Germinal center (tissue), 1 donor: ENCODE measurements at places on chromosomes 1 and 21.

GRCh38 chr1:104248385-104248784 is 498.7 kb downstream of the AMY1C start:
- no peak for DNase-seq

- DNase-seq = peak; percentile 75
Measured at GRCh38 chr1:111139324-111139955, 453 bp downstream of the DRAM2 start.

- DNase-seq = peak; percentile 72
Measured at GRCh38 chr1:117674521-117675400, 68.9 kb downstream of the TENT5C start.

GRCh38 chr1:26070296-26070962 is 3.0 kb upstream of the TRIM63 start:
- DNase-seq = no peak

GRCh38 chr1:161973924-161974845 is 49.5 kb downstream of the OLFML2B start:
- DNase-seq = no peak

- DNase-seq = no peak
Measured at GRCh38 chr1:167345386-167345733, 124.7 kb downstream of the POU2F1 start.

- DNase-seq = no peak
Measured at GRCh38 chr1:117605164-117605773, 579 bp upstream of the TENT5C start.

- DNase-seq = no peak
Measured at GRCh38 chr1:239483391-239483790, 97.0 kb downstream of the CHRM3 start.

DNA sequence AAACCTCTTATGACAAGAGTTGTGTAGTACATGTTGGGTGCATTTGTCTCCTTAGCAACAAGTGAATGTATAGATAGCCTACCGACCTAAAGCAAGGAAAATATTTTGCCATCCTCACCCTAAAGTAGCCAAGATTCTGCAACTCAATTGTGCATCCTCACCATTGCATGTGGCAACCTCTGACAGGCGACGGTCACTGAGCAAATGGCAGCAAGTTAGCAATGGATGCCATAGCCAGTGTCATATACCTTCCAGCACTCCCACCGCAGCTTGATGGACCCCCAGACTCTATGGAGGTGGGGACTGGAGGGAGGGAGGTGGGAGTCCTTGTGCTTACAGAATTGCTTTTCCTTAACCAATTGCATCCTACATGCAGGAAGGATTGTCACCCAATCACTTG is 17.0 kb downstream of the PROX1 start:
- DNase-seq = no peak

DNA sequence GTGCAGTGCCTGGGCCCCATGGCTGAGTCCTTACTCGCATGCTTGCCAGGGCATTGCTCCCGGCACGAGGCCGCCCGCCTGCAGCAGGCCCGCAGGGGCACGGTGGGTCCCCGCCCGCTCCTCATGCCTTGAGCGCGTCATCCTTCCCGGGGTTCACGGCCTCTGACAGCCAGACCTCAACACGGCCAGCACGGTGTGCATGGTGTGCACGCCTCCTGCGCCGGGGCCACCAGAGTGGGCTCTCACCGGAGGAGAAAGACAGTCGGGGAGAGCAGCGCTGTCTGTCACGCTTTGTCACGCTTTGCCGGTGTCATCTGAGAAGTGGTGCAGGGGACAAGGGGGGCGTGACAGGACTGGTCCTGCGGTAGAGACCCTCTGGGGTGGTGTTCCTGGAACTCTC is 11.9 kb upstream of the COL18A1 start:
- DNase-seq = no peak

- DNase-seq = peak; percentile 66
Measured at GRCh38 chr1:34786521-34787325, 5.7 kb downstream of the GJB3 start.

DNA sequence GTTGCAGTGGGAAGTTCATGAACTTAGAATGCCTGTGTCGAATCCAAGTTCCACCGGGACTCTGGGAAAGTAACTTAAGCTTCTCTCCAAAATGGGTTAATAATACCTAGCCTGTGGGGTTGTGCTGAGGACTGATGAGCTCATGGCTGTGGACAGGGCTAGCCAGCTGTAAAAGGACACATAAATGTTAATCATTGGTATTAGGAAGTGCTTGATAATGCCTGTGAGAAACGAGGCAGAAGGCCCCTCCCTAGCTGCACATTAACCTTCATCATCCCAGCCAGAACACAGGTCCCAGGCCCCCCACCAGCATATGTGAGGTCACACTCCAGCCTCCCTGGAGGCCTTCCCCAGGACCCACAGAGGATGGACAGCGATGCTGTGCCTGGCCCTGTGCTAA is 789 bp upstream of the GJB4 start:
- DNase-seq = no peak

DNA sequence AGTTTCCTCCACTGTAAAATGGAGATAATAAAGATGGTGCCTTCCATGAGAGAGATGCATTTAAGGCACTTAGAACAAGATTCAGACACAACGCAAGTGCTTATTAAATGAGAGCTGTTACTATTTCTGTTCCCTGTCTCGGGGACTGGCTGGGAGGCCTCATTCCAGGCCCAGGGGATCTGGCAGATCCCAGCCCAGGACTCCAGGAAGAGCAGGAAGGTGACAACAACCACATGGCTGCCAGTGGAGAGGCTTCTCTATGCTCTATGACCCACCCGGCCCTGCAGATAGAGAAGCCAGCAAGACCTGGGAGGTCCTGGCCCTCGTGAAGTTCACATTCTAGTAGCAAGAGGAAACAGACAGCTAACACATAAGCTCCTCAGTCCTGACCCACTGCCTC is 175.5 kb downstream of the ACTL8 start:
- DNase-seq = no peak

- DNase-seq = peak; percentile 31
Measured at GRCh38 chr1:158246650-158247049, 7.6 kb upstream of the CD1A start.

- no peak for DNase-seq
Measured at GRCh38 chr1:33384040-33384812, 46.7 kb downstream of the PHC2 start.

- DNase-seq = no peak
Measured at GRCh38 chr1:94560333-94560732, 18.8 kb upstream of the F3 start.

DNA sequence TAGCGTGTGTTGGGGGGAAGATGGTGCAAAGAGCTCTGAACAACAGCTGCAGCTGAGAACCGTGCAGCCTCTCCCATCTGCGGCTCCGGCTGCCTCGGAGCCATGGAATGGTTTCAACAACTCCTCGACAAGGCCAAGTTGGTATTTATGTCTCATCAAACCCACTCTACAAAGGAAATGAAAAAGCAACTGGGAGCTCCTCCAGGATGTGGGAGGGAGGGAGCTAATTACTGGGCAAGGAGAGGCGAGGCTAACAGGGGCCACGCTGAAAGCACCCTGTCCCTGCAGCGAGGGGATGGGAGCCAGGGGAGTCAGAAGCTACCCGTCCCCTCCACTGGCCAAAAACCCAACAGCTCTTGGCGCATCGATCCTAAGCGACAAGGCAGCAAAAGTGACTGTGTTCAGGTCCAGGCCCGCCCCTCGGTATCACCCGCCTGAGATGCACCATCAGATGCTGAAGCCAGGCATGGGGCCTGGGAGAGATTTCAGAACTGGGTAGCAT is 63.1 kb downstream of the ACOT7 start:
- no peak for DNase-seq

DNA sequence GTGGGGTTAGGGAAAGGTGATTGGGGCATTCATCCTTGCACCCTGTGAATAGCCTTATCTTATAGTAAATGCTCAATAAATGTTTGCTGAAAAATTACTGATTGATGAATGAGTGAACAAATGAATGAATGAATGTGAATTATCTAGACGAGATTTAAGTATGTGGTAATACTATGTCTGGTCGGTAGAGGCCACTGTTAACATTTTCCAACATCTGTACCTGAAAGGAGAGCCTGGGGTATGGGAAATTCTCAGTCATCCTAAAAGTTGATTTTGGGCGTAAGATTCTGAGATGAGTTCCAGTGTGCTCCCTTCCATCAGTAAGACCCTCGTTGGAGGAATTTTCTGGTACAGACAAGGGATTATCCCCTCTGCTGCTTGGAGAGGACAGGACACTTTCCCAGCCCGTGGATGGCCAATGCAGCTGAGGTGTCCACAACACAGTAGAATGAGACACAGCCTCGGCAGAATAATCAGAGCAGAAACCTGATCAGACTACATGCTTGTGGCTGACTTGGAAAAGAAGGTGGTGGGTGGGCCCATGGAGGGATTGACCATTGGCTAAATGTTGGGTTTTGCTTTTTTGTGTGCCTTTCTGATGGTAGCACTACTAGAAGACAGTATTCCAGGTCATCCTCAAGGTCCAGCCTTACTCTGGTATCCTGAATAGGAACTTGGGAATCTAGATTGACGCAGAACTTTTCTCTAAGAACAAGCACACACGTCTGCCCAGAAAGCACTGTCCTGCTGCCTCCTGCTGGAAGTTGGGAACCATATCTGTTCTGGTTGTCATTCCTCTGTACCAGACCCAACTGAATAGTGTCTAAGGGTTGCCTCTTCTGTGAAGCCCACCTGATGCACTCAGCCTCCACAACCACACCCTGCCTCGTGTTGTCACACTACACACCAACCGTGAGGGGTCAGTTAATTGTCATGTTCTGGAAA is 262.0 kb downstream of the TNR start:
- DNase-seq = peak; percentile 10

DNA sequence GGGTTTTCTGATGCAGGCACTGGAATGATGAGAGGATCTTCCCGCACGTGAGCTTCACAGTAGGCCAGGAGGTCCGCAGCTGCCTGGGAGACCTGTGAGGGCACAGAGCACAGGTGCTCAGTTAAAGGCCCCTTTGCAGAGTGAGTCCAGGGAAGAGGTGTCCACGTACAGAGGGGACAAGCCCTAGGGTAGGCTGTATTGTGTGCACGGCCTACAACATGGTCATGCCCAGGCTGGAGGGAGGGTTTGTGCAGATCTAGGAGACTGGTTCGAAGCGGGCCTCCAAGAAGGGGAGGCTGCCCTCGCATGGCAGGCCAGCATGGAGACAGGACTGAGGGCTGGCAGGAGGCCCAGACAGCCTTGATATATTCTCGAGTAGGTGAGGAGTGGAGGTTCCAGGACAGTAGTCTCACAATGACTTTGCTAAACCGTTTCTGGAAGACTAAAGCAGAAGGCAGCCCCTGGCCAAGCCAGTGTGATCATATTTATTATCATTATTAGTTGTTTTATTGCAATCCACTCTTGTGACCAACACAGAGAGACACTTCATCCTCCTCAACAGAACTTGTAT is 48.0 kb upstream of the B3GALNT2 start:
- no peak for DNase-seq

DNA sequence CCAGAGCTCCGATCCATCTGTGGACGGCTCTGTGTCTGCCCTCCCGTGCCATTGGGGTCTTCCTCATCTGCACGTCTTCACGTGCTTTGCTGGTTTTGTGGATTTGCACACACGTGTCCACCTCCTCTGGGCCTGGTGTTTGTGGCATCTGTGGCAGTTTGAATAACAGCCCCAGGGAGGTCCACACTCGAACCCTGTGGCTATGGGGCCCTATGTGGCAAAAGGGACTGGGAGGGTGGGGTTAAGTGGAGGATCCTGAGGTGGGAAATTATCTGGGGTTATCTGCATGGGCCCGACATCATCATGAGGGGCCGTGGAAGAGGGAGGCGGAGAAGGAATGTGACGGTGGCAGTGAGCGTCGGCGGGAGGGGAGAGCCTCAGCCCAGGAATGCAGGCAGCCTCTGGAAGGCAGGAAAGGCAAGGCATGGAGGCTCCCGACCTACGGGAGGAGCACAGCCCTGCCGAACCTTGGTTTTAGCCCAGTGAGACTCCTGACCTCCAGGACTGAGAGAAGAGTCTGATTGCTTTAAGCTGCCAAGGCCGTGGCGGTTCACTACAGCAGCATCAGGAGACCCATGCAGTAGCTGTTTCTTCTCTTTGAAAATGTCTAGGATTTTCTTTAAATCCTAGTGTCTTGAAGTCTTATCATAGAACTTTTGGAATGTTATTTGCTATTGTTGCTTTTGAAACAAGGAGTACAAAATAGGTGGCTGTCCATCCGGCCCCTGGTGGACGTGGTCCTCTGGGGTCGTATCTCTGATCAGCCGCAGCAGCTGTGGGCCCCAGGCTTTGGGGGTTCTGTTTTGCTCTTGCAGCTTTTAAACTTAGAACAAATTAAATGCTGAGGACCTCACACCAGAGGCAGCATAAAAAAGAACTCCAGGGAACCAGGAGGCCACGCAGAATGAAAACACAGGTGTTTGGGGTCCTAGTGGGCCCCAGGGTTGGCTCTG is 40.0 kb upstream of the LRRC3 start:
- no peak for DNase-seq

- no peak for DNase-seq
Measured at GRCh38 chr21:25691976-25692375, 42.7 kb downstream of the ATP5PF start.

DNA sequence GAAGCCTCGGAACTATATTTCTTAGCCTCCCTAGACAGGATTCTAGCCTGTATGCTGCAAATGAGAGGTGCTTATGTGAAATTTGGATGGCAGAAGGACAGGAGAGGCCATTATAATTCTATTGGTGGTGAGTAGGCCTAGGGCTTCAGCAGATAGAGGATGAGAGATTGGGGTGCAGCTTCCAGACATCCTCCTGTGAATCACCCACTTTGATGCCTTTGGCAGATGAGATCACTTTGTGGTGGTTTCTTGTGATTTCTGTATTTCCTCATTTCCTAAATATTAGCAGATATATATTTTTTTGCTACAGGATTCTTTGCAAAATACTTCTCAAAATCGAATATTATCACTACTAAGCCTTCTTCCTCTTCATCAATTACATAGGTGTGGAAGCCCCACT is 37.3 kb downstream of the MFSD2A start:
- no peak for DNase-seq

DNA sequence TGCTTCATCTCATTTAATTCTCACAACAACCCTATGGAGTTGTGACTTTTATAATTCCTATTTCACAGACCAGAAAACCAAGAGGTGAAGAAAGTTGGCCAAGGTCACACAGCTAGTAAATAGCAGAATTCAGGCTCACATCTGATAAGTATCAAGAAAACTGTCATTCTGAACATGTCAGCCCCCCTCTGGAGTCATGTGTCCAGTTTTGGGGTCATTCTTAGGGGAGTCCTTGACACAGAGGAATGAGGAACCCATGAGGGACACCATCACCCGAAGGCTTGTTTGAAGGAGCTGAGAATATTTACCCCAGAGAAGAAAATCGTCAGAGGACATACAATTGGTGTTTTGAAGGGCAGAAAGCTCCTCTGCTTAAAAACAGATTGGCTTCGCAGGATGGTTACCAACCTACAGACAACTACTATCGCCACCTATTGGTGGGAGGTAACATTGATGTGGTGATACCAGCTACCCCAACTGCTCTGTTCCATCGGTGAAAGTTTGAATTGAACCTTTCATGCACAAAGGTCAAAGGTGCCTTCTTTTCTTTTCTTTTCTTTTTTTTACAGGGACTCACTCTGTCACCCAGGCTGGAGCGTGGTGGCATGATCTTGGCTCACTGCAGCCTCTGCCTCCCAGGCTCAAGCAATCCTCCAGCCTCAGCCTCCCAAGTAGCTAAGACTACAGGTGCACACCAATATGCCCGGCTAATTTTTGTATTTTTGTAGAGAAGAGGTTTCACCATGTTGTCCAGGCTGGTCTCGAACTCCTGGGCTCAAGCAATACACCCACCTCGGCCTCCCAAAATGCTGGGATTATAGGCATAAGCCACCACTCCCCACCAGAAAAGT is 31.3 kb downstream of the NCMAP start:
- peak; percentile 75 for DNase-seq
